AG10803 (cell line): ENCODE measurements at places on chromosomes 7 and 10.

GRCh38 chr7:140688341-140688740, 8.2 kb upstream of the NDUFB2 start:
- DNase-seq = no peak

DNA sequence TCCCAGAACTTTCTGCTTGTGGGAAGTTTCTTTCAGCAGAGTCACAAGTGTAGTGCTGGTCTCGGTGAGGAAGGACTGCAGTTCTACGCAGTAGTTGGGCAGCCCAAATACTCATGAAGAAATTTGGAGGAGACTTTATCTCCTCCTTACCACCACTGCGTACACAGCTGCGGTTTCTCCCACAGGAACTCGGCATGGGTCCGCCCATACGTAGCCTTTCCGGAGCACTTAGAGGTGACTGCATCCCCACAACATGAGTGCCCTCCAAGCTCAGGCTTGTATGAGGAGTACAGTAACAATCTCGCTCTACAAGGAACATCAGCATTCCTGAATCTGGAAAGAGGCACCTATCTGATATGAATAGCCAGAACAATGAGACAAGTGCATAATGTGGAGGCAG, 549.2 kb upstream of the SEMA3D start:
- DNase-seq = no peak

DNA sequence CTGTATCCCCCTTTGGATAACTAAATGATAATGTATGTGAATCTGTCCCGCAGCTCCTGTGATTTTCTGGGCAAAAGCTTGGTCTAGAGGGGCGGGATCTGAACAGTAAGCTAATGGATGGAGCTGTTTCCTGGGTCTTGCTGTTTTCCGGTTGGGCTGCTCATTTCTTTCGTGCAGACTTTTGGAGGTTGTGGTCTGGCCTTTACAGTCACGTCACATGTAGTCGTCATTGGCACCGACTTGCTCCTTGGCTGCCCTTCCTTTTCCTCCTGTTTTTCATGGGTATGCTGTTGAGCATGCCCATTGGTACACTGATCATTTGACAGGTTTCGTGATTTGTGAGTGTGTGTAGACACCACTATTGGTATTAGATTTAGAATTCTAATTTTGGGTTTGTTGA, 2.0 kb downstream of the FBH1 start:
- peak; percentile 68 for DNase-seq

- DNase-seq = no peak
These were observed 131.5 kb downstream of the ATE1 start for GRCh38 chr10:121796342-121796741.

DNA sequence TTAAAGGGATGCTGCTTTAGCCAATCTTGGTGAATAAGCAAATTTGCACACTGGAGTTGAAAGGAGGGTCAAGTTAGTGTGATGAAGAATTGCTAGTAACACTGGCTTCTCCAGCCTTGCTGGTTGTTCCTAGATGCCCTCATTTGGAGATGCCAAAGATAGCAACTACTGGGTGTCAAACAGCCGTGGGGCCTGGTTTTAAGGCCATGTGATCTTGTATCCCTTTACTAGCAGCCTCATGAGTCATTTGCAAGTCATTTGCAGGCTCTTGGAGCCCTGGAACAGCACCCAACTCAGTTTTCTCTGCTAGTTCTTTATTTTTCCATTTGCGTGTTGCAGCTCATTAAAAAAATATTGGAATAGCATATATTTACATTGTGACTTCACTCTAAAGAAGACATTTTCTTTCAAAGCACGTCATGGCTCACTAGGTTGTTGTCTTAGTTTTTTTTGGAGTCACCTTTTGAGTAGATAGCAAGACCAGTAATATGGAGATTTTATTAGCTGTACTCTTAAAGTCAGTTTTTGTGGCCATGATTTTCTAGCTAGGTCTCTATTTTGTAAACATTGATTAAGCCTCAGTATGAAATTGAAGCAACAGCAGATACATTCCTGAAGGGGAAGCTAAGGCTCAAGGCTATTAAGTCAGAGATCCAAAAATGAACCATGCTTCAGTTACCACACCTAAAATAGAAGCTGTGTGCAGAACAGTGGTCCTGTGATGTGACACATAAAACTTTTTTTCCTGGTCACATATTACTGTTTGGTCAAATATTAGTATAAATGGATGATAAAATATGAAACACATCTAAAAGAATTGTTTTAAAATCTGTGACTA, 1.3 kb downstream of the LSMEM1 start:
- peak; percentile 89 for DNase-seq

- DNase-seq = no peak
These were observed 7.7 kb downstream of the VAX1 start for GRCh38 chr10:117130346-117130745.
